ENCODE measurements at places on chromosomes 12 and 14. TPM values are rescaled to one million over a fixed set of nuclear protein-coding genes. Genes with fewer than 3 reads are reported as not detected.

DNA sequence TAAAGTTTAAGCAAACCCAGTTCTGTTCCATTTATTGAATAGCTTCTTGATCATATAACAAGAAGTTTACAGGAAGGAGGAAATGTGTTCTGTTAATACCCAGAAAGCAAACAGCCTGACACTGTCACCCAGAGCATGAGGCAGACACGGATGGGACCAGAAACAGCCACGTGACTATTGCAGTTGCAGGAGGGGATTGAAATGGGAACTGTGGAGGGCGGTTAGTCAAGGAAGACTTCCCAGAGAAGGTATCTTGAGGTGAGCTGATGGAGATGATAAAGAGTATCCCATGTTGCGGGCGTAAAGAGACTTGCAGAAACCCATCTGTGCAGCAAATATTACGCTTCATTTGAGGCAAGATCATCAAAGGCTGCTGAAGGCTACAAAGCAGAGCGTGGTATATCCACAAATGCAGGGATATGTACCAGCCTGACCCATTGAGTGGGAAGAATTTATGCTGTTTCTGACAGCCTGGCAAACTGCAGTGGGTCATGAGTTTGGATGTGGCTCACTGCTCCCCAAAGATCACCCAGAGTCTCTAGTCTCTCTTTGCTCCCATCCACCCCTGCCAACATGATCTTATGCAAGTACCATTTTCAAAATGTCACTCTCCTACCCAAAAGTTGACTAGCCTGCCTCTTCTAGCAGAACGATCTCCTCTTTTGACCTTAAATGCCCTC is 20.7 kb downstream of the KRT76 start:
- no peak overlapping the region for H3K4me3 ChIP-seq
- H3K27ac ChIP-seq, result no peak overlapping the region
- no peaks in the 10 kb centered on the region for H3K27me3 ChIP-seq
- H3K4me1 ChIP-seq, result no peaks in the 10 kb centered on the region
- DNase-seq, result no peak
- H3K36me3 ChIP-seq, result no peaks in the 10 kb centered on the region

- H3K27ac ChIP-seq, result no peak overlapping the region
- DNase-seq, result no peak
- no peaks in the 10 kb centered on the region for H3K27me3 ChIP-seq
- peaks cover 11% of the 10 kb centered on the region for H3K36me3 ChIP-seq
These were observed 56.4 kb downstream of the EP400 start for GRCh38 chr12:132006056-132006680.

- no peak overlapping the region for H3K27ac ChIP-seq
- no peaks in the 10 kb centered on the region for H3K27me3 ChIP-seq
- H3K4me1 ChIP-seq, result no peaks in the 10 kb centered on the region
- H3K4me3 ChIP-seq, result no peak overlapping the region
These were observed 36.6 kb upstream of the CHGA start for GRCh38 chr14:92886337-92886736.

GRCh38 chr14:49970474-49971147 is 77.7 kb downstream of the ARF6 start:
- peaks cover 9% of the 10 kb centered on the region for H3K4me1 ChIP-seq
- H3K36me3 ChIP-seq, result no peaks in the 10 kb centered on the region
- no peak for DNase-seq
- no peaks in the 10 kb centered on the region for H3K27me3 ChIP-seq
- peak overlapping the region; percentile 64 for H3K27ac ChIP-seq

Gene C14orf39
- 0.41 TPM for total RNA-seq

Gene IL31
- not detected for total RNA-seq

GRCh38 chr12:85509081-85509856 is 229.2 kb downstream of the ALX1 start:
- no peaks in the 10 kb centered on the region for H3K27me3 ChIP-seq
- no peak overlapping the region for H3K4me3 ChIP-seq

Gene DDIT3
- total RNA-seq, result 39.0 TPM

DNA sequence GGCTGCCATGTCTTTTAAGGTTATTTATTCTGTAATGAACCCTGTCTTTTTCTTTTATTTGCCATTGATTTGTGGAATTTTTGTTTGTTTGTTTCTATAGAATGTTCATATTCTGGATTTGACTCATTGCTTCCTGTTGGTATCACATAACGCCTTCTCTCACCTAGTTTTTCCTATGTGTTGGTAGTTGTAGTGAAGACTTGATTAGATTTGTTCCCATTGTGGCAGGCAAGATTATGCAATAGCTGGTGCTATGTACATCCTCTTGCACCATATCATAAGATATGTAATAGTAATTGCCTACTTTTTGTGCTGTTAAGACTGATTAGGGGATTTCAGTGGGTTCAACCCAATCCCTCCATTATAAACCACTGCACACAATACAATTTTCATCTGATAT is 3.9 kb upstream of the KRT6B start:
- no peak overlapping the region for H3K27ac ChIP-seq
- no peak overlapping the region for H3K4me3 ChIP-seq
- no peak for DNase-seq
- no peaks in the 10 kb centered on the region for H3K27me3 ChIP-seq
- no peaks in the 10 kb centered on the region for H3K36me3 ChIP-seq

Gene ARG2
- 31.9 TPM for total RNA-seq

DNA sequence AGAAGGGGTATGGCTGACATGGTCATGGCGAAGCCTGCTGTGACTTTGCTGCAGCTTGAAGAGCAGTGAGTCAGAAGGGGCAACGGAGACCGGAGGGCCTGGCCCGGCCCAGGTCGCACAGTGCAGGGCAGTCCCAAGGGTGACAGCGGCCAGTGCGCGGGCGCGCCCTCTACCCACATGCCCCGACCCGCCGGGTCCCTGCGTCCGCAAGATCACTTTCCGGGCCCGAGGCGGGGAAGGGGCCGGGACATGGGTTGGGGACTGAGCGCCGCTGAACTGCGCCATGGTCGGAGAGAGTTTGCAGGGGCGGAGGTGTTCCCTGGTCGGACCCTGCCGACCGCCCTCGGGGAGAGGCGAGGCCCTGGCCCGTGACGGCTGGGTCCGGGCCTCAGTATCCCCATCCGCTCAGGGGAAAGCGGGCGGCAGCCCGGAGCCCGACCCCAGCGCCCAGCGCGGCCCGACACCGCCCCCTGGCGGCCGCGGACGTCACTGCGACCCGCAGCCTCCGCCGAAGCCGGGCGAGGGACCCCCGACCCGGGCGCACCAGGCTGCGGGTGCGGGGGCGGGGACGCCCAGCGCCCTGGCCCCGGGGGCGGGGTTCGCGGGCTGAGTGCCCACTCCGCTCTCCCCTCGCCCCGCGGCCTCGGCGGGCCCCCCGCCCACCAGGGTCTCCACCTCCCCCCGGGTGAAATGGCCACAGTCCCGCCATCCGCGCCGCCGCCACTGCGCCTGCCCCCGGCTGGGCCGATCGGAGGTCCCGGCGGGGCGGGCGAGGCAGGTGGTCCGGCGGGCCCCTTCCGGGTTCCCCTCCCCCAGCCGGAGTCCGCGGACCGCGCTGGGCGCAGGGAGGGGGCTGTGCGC is 7.2 kb upstream of the ANKRD9 start:
- DNase-seq, result no peak
- H3K4me3 ChIP-seq, result peak overlapping the region; percentile 60
- no peaks in the 10 kb centered on the region for H3K36me3 ChIP-seq
- H3K27ac ChIP-seq, result peak overlapping the region; percentile 77
- H3K27me3 ChIP-seq, result no peaks in the 10 kb centered on the region
- H3K4me1 ChIP-seq, result peaks cover 4% of the 10 kb centered on the region

Gene AKAP5
- total RNA-seq, result 0.51 TPM

Gene NTS
- total RNA-seq, result 0.96 TPM

Gene BCAT1
- total RNA-seq, result 43.1 TPM

DNA sequence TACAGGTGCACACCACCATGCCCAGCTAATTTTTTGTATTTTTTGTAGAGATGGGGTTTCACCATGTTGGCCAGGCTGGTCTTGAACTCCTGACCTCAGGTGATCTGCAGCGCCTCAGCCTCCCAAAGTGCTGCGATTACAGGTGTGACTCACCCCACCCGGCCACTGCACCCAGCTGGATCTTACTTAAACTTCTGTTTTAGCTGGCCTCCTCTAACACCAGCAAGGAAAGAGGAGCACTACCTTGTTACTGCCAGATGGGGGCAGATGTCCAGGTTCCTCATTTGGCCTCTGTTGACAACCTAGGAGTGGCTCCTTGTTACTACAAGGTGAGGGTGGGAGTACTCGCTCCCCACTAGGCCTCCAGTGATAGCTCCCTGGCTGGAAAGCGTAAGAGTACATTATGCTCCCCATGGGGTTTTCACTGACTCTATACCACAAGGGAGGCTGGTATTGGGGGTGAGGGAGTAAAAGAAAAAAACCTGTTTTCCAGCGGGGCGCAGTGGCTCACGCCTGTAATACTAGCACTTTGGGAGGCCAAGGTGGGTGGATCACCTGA is 13.2 kb upstream of the ARF6 start:
- H3K36me3 ChIP-seq, result no peaks in the 10 kb centered on the region
- H3K4me3 ChIP-seq, result no peak overlapping the region
- H3K27me3 ChIP-seq, result no peaks in the 10 kb centered on the region
- DNase-seq, result no peak
- no peak overlapping the region for H3K27ac ChIP-seq

- DNase-seq, result no peak
- H3K27ac ChIP-seq, result no peak overlapping the region
- H3K36me3 ChIP-seq, result no peaks in the 10 kb centered on the region
- H3K27me3 ChIP-seq, result no peaks in the 10 kb centered on the region
- no peaks in the 10 kb centered on the region for H3K4me1 ChIP-seq
These were observed 89.3 kb downstream of the IRF2BPL start for GRCh38 chr14:76939015-76939742.

DNA sequence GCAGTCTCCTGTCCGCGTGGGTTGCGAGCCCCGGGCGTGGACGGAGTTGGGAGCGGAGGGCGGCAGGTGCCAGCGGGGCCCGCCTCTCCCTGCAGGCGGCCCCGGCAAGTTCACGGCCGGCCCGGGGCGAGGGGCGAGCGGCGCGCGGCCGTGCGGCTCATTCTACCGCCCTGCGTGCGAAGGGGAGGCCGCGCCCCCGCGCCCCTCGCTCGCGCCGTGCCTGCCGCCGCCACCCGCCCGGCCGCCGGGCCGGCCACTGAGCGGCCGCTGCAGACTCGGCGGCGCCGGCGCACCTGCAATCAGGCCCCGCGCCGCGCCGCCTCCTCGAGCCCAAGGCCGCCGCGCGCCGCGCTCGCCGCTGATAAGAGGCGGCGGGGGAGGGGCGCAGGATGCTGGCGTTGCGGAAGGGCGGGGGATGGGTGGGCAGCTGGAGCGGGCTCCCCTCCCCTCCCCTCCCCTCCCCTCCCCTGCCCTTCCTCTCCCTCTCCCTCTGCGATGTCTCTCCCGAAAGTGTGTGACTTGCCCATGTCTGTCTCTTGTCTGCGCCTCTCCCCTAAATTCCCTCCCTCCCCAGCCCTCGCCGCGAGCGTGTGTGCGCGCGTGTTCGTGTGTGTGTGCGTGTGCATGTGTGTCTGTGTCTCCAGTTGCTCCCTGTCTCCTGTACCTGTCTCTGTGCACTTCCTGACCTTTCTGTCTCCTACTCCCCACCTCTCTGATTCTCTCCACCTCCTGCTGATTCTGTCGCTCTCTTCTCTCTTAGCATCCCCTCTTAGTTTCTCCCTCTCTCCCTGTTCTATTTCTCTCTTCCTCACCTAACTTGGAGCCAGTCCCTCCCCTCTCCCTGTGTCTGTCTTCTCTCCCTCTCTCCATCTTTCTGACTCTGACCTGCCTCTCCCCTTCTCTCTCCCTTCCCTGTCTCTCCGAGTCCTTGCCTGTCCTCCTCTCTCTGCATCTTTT is 768.1 kb upstream of the TBX3 start:
- H3K36me3 ChIP-seq, result no peaks in the 10 kb centered on the region
- H3K4me3 ChIP-seq, result peak overlapping the region; percentile 21
- H3K27me3 ChIP-seq, result no peaks in the 10 kb centered on the region
- H3K4me1 ChIP-seq, result no peaks in the 10 kb centered on the region

- H3K36me3 ChIP-seq, result no peaks in the 10 kb centered on the region
- peak; percentile 22 for DNase-seq
- H3K27ac ChIP-seq, result no peak overlapping the region
- no peak overlapping the region for H3K4me3 ChIP-seq
- no peaks in the 10 kb centered on the region for H3K27me3 ChIP-seq
These were observed 19.1 kb upstream of the DCP1B start for GRCh38 chr12:2023365-2023764.

DNA sequence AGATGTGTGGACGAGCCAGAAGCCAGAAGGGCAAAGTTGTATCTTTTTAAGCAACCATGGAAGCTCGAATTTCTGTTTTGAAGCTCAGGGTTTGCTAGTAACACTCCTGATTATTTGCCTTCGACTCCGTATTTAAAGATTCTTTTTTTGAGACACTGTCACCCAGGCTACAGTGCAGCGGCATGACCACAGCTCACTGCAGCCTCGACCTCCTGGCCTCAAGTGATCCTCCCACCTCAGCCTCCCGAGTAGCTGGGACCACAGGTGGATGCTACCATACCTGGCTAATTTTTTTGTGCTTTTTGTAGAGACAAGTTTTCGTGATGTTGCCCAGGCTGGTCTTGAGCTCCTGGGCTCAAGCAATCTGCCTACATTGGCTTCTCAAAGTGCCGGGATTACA is 18.7 kb upstream of the OASL start:
- H3K4me1 ChIP-seq, result no peaks in the 10 kb centered on the region
- DNase-seq, result no peak
- H3K36me3 ChIP-seq, result no peaks in the 10 kb centered on the region
- no peak overlapping the region for H3K4me3 ChIP-seq

- no peak overlapping the region for H3K27ac ChIP-seq
- H3K27me3 ChIP-seq, result no peaks in the 10 kb centered on the region
These were observed 42.2 kb downstream of the EP400 start for GRCh38 chr12:131991816-131992430.

- no peaks in the 10 kb centered on the region for H3K4me1 ChIP-seq
- no peak overlapping the region for H3K27ac ChIP-seq
- H3K4me3 ChIP-seq, result no peak overlapping the region
- no peaks in the 10 kb centered on the region for H3K27me3 ChIP-seq
- no peak for DNase-seq
These were observed 50.5 kb downstream of the STX2 start for GRCh38 chr12:130788515-130788914.

GRCh38 chr14:61860294-61860918 is 98.2 kb downstream of the SNAPC1 start:
- H3K27me3 ChIP-seq, result no peaks in the 10 kb centered on the region
- no peaks in the 10 kb centered on the region for H3K4me1 ChIP-seq
- H3K36me3 ChIP-seq, result no peaks in the 10 kb centered on the region
- H3K4me3 ChIP-seq, result no peak overlapping the region
- no peak for DNase-seq
- no peak overlapping the region for H3K27ac ChIP-seq

Gene GNG2
- total RNA-seq, result 2.7 TPM

Gene CELA1
- total RNA-seq, result not detected

Gene DTX1
- 21.2 TPM for total RNA-seq

- DNase-seq, result no peak
- H3K27ac ChIP-seq, result no peak overlapping the region
- no peaks in the 10 kb centered on the region for H3K27me3 ChIP-seq
These were observed 16.3 kb downstream of the ALX1 start for GRCh38 chr12:85296362-85296761.

Gene DDX47
- total RNA-seq, result 74.8 TPM

DNA sequence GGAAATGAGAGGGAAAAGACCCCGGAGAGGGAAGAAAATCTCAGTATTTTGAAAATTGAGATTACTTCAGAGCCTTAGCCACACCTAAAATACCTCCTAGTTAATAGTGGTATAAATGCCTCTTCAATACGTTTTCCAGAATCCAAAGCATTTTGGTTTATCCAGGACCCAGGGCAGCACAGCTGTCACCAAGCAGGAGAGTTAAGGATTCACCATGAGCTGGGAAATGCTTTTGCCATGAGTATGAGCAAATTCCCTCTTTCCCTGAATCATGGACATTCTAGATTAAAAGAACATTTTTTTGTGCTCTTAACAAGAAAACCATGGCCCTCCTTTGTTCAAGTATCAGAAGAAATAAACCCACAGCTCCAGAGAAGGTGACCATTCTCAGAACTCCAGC is 21.8 kb upstream of the RTRAF start:
- no peaks in the 10 kb centered on the region for H3K27me3 ChIP-seq
- no peak overlapping the region for H3K27ac ChIP-seq
- no peak overlapping the region for H3K4me3 ChIP-seq
- H3K36me3 ChIP-seq, result no peaks in the 10 kb centered on the region
- no peaks in the 10 kb centered on the region for H3K4me1 ChIP-seq

All from prostate gland (tissue), 2 donors.